Right atrium auricular region (tissue), 2 donors: ENCODE measurements at places on chromosomes 2 and 18.

- no peak for DNase-seq
Measured at GRCh38 chr18:986051-986450, 81.4 kb downstream of the ADCYAP1 start.

- DNase-seq, result no peak
Measured at GRCh38 chr2:29443151-29443550, 327.9 kb downstream of the CLIP4 start.

DNA sequence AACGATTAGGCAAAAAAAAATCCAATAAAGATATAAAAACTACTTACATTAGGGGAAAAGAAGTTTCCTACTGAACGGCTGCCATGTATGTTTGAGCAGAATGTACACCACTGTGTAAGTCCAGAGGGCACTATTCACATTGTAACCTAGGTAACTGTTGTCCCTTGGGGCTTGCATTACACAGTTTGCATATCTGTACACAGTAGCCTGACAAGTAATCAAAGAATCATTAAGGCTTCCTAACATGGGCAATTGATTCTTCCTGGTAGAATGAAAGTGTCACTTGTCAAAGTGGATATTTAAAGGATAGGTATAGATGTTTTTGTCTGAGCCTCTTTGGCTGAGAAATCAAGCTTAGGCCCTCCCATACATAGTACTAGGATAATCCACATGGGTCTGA lies 39.1 kb downstream of the PLEK start:
- no peak for DNase-seq

- DNase-seq, result no peak
Measured at GRCh38 chr18:29418136-29418535, 1241.2 kb upstream of the CDH2 start.

GRCh38 chr18:11260961-11261461 lies 111.6 kb upstream of the PIEZO2 start:
- DNase-seq, result no peak

DNA sequence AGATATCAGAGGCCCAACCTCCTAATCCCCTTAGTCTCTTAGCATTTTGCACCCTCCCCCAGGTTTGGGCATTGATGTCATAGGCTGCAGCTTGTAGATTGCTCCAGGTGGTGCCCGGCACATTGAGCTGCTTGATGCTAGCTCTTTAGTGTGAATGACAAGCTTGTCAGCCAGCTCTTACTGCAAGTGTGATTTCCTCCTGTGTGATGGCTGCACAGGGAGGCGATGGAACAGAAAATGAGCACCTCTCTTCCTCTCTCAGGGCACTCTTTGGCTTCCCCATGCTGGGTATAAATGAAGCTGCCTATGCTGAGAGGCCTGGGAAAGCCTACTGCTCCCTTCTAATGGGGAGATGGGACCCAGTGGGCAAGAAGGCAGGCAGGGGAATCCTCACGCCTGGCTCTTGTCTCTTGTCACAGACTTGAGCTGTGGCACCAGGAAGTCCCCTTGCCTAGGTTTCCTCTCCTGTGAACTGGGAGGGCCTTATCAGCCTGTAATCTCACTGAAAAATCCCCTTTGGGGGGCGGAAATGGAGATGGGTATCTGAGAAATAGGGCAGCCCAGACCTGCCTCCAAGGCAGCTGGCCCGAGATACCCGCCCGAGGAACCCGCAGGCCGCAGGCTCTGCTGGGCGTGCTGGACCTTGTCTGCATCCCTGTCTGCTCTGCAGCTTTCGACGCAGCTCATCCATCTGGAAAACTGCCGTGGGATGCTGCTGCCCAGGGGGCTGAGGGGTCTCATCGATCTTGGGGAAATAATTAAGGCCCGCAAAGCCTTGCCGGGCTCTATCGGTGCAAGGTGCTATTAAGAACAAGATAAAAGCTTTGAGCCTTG lies 163.5 kb upstream of the CXCR4 start:
- no peak for DNase-seq
